ENCODE measurements at places on chromosomes 11 and 22. TPM values are rescaled to one million over a fixed set of nuclear protein-coding genes. Genes with fewer than 3 reads are reported as not detected.

DNA sequence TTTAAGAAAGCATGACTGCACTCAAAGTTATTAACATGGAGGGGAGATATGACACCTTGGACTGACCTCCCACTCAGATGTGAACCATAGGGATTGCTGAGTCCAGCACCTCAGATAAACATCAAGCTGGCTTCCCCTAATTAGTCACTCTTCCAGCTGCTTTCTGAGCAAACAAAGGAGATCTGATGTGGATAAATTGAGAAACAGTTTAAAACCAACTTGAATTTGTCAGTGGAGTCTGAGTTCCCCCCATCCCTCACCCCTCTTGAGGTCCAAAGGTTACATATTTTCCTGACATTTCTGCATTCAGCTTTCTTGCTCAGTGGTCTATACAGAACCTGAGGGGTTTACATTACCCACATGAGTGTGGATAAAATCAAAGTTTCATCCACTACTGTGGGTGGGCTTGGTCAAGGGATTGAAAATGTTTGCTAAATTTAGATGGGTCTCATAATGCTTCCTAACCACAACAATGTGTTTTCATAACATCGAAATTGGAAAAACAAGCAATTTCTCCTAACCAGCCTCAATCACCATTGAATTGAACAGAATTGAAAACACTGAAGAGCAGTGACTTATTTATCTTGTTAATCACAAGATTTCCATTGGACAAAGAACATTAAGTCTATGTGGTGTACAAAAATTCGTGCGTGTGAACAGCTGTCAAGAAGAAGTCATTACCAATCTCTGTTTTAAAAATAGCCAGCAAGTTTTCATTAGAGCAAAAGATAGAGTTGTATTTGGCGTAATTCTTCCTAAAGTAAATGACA, 292.3 kb downstream of the METTL15 start:
- DNase-seq = no peak

- DNase-seq = peak; percentile 3
Observed at GRCh38 chr22:44133901-44134571, 46.7 kb upstream of the PARVG start.

- DNase-seq = no peak
Observed at GRCh38 chr11:113043698-113044097, 82.5 kb downstream of the NCAM1 start.

DNA sequence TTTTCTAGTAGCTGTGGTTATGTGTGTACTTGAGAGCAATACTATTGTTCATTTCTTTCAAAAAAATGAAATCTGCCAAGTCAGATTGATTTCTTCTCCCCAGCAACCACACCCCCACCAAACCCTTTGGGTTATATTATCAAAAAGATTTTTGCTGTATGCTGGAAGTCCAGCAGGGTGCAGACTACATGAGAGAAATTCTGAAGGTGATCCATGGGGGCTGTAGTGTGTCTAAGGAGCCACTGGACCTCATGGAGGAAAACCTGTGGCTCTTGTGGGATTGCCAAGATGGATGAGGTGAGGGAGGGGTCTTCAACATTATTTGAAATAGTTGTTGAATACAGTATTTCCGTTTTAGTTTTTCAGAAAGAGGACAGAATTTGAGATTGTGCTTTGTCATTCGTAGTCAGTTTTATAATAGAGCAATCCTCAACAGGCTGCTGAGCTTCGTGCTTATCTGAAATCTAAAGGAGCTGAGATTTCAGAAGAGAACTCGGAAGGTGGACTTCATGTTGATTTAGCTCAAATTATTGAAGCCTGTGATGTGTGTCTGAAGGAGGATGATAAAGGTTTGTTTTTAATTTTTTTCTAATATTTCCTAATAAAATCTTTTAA, 3.1 kb downstream of the EIF3M start:
- DNase-seq = no peak

- no peak for DNase-seq
Observed at GRCh38 chr11:42473106-42473505, 838.7 kb upstream of the API5 start.

GRCh38 chr22:42876041-42876440, 19.0 kb upstream of the ARFGAP3 start:
- no peak for DNase-seq

DNA sequence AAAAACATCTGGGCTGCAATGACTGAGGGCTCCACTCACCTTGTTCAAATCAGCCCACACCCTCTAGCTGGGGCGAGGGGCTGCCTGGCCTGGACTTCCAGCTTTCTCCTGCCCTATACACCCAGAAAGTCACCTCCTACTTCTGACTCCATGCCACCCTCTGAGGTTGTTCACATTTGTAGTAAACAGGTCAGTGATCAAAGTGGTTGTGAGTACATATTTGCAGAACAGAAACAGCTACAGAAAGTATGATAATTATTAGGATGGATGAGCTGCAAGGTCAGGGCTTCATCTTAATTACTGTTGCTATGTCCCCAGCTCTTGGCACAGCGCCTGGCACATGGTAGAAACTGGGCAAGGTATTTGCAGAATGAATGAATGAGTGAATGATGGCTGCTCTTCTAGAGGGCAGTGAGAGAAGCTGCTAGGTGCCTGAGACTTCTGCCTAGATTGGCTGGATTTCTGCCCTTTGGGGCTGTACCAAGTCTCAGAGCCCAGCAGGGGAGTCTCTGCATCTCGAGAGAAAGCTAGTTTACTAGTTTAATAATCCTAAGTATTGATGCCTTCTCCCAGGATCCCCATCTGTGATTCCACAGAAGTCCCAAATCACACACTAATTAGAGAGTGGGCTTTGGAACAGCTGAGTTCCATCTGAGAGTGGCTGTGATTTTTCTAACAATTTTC, 36.0 kb downstream of the SYT13 start:
- peak; percentile 62 for DNase-seq

GRCh38 chr11:68049509-68050370, 10.9 kb downstream of the TCIRG1 start:
- no peak for DNase-seq

DNA sequence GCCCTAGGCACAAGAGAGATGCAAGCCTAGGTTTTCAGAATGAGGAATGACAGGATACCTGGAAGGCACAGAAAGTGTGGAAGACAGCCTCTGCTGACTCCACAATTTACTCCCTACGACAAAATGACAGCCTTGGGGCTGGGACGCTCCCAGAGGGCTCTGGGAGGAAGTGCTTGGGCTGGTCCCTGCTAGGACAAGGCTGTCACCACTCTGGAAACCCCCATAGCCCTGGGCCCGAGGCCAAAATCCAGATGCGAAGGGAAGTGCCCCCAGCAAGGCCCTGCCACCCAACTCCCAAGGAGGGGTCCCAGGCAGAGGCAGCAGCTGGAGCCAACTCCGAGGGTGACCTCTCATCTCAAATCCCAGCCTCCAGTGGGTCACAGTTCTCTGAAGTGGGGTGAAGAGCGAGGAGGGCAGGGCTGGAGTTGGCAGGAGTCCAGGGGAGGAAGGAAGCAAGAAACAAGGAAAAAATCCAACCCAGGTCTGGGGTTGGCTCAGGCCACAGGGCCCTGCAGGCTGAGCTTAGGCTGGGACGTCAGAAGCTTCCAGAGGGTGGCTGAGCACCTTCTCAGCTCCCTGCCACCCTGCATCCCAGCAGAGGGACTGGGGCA, 6.3 kb upstream of the CDC42EP2 start:
- no peak for DNase-seq

DNA sequence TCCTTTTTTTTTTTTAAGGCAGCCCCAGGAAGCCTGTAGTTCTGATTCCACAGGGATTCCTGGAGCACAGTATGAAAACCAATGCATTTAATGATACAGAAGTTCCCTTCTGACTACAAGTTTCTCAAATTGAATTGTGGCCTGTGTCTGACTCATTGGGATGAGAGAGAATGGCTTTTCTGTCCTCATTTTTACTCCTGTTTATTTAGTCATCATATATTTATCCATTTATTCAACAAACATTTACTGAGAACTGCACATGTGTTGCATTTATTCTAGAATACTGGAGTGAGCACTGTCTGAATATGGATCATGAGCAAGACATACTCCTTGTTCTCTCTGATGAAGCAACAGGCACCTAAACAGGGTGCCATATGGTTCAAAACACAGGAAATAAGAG, 231.2 kb downstream of the NTM start:
- no peak for DNase-seq

GRCh38 chr11:107567739-107568335, 2.3 kb upstream of the ALKBH8 start:
- DNase-seq = no peak

DNA sequence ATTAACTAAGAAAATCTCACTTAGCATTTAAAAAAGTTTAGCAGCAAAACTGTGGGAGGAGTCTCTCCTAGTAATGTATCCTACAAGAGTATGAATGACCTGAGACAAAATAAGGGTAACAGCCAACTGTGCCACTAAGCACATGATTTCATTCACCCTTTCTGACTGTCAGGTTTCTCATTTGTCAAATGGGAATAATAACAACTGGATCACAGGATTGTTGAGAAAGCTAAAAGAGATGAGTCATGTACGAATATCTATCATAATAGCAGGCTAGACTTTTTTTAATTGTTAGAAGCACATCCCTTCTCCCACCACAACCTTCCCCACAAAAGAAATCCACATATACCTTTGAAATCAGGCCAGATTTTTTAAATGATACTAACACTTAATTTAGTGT, 39.5 kb downstream of the MTMR2 start:
- DNase-seq = no peak

- no peak for DNase-seq
Observed at GRCh38 chr11:83835423-83835822, 549.3 kb upstream of the CCDC90B start.

DNA sequence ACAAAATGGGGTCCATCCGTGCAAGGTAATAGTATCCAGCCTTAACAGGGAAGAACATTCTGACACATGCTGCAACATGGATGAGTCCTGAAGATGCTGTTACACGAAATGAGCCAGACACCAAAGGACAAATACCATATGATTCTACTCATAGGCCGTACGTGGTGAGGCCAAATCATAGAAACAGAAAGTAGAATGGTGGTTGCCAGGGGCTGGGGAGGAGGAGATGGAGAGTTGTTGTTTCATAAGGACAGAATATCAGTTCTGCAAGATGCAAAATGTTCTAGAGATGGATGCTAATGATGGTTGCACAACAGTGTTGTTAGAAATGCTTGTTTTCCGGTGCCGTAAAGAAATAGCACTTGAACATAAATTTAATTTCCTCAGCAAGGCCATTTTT, 2.6 kb downstream of the TBX10 start:
- no peak for DNase-seq

GRCh38 chr11:104843150-104843836, 55.0 kb downstream of the CASP12 start:
- no peak for DNase-seq

- DNase-seq = no peak
Observed at GRCh38 chr11:33182246-33182878, 21.1 kb upstream of the CSTF3 start.

GRCh38 chr11:61914471-61915171, 2.7 kb downstream of the RAB3IL1 start:
- DNase-seq = no peak

GRCh38 chr11:61752117-61752924, at the start of gene MYRF:
TSS of gene MYRF (plus strand) at chr11:61752636. CDS start at chr11:61752745, 109 bp downstream.
- no peak for DNase-seq

DNA sequence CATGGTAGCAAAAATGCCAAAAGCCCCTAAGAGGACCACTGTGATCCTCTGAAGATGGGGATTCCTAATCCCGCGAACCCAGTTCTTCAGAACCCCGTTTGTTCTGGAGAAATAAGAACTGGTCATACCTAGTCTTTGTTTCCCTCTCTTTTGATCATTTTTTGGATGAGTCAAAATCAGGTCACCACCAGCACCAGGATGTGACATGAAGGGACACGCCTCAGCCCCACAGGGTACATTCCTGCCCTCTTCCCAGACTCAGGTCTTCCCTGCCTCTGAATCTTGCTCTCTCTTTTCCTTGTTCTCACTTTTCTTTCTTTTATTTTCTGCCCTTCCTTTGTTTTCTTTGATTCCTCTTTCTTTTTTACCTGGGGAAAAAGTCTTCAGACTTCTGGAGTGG, 14.6 kb upstream of the ANO1 start:
- no peak for DNase-seq

DNA sequence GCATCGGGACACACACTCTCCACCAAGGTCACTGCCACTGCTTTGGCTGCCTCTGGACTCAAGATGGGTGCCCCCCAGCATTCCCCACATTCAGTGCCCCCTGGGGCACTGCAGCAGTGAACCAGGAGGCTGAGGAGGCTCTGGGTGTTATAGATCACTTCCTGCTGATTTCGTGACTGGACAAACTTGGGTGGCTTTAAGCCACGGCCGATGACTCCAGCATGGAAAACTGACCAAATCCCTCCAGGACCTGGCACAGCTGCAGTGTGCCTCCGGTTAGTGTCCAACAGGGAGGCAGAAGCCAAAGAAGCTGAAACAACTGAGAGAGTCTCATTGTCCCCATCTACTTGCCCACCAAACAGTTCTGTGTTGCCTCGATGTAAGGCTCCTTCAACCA, 1.2 kb upstream of the GANAB start:
- no peak for DNase-seq

DNA sequence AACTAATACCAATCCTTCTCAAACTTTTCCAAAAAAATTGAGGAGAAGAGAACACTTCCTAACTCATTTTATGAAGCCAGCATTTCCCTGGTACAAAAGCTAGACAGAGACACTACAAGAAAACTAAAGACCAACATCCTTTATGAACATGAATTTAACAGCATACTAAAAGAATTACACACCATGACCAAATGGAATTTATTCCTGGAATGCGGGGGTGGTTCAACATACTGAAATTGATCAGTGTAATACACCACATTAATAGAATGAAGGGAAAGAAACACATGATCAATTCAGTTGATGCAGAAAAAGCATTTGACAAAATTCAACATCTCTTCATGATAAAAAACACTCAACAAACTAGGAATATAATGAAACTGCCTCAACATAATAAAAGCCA, 148.1 kb downstream of the WNT7B start:
- DNase-seq = no peak

- DNase-seq = no peak
Observed at GRCh38 chr22:44537467-44537866, 39.4 kb upstream of the RTL6 start.

- peak; percentile 50 for DNase-seq
Observed at GRCh38 chr11:75035911-75036565, 47.3 kb downstream of the NEU3 start.

GRCh38 chr11:98895936-98896335, 124.8 kb upstream of the CNTN5 start:
- no peak for DNase-seq

DNA sequence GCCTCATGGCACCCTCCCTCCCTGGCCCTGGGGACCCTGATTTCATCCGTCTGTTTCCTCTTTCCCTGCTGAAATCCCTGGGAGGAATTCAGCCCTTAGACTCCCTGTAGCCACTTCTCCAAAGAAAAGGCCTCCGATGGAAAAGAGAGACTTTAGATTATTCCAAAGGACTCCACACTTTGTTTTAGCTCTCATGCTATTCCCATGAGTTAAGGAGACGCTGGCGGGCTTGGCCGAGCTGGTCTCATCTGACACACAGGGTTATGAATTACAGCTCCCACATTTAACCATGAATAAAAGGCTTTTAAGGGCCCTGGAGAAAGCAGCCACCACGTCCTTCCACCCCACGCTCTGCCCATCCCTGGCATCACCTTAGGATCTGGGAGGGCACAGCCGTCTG, 57.0 kb downstream of the ANO1 start:
- no peak for DNase-seq

Gene FXYD2
- not detected for total RNA-seq

Gene APOA5
- not detected for total RNA-seq

Gene TIMP3
- total RNA-seq = not detected

Gene EXPH5
- 6.5 TPM for total RNA-seq

Gene DDI1
- total RNA-seq = not detected

Gene CARD18
- not detected for total RNA-seq

Gene DGCR2
- 56.6 TPM for total RNA-seq

Gene MMP1
- 21.5 TPM for total RNA-seq

Gene SCN3B
- not detected for total RNA-seq

Gene MN1
- total RNA-seq = 0.54 TPM

Gene IL17RA
- 7.3 TPM for total RNA-seq

Gene APOA1
- not detected for total RNA-seq

Gene MS4A4A
- total RNA-seq = not detected

Gene ACRV1
- not detected for total RNA-seq

Measured in G401 (cell line).